Activated CD4-positive, alpha-beta T cell treated with anti-CD3 and anti-CD28 coated beads, Interleukin-2, amount 50 U/mL, for 4 hours (primary cell): ENCODE measurements at places on chromosomes 7 and 10.

DNA sequence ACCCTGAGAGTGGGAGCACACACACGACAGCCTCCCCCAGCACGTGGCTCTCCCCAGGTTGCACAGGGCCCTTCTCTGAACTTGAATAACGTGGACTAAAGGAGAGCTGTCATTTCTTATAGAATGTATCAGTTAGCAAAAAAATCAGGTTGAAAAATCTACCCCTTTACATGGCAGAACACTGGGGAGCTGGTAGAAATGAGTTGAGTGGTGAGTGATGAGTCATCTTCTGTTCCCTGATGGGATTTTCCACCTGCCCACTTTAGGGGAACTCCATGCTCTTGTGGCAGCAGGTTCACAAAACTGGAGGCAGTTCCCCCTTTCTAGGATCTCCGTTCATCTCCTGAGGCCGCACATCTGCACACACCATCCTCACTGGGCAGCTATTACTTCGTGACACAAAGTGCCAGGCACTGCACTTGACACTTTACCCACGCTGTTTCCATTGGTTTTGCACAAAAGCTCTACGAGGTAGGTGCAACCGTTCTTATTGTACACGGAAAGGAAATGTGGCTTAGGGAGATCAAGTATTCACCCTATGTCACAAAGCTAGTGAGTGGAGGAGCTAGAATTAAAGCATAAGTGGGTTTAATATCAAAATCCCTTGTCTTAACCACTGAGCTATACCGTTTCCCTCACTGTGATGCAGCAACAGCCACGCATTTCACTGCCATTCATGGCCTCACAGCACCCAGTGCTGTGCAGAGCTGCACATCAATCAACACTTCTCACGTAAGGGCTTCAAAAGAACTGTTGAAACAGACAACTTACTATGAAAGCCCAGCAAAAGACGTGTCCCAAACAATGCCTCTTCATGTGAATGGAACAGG, 80.2 kb downstream of the RNF216 start:
- peak; percentile 50 for DNase-seq

- DNase-seq: no peak
Observed at GRCh38 chr10:5953676-5954075, 23.7 kb downstream of the IL15RA start.

GRCh38 chr7:24912874-24913514, 67.0 kb downstream of the OSBPL3 start:
- DNase-seq: no peak

DNA sequence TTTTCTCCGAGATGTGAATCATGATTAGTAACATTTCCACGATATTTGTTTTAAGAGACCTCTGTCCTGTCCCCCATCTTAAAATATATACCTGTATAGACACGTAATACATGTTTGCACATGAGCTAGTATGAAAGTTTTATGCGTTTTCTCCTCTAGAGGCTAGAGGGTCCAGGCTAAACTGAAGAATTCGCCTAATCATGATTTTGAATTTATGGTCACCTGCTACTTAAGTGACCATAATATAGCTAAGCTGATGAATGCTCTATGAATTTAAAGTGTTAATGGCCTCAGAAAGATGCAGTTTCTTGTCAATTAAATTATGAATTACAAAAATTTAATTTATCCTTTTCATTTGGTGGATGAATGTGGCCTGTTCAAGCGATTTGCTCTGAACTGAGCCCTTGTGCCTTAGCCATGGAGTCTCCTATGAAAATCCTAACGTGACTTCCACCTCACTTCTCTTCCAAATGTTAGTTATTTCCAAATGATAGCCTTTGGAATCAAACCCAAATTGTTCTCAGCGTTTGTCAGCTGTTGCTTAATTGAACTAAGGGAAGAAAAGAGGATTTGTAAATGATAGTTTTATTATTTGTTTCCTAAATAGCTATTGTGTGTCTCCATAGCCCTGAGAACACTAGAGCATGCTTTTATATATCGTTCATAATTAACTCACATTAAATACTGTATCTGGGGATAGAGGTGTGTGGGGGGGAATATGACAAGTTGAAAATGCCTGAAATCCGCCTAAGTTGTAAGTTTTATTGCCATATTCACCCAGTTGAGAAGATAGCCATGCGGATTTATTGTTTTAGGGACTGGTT, 2.3 kb downstream of the CELF2 start:
- no peak for DNase-seq

- DNase-seq: no peak
Observed at GRCh38 chr7:117937753-117938483, 64.7 kb upstream of the CTTNBP2 start.

- DNase-seq: no peak
Observed at GRCh38 chr10:13893926-13894325, 307.2 kb downstream of the PRPF18 start.
